ENCODE measurements at places on chromosomes 13 and 19.

GRCh38 chr19:44723952-44724319, 24.6 kb upstream of the BCL3 start:
- no peak for DNase-seq

GRCh38 chr13:97165502-97166425, 56.4 kb upstream of the MBNL2 start:
- no peak for DNase-seq

DNA sequence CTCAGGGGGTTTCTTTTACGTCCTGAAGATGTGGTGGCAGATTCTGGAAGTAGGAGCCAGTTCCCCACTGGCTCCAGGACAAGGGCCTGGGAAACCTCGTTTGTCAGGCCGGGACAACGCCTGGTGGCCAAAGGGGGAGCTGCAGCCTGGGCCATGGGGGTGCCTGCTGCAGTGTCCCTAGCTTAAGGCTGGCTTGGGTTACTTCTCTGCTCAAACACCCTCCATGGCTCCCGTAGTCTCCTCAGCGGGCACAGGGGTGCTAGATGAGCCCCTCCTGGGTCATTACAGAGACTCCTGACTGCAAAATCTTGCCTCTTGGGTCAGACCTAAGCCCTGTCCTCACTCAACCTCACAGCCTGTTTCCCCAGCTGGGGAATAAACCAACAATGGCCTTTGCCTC, 14.7 kb downstream of the CILP2 start:
- no peak for DNase-seq

DNA sequence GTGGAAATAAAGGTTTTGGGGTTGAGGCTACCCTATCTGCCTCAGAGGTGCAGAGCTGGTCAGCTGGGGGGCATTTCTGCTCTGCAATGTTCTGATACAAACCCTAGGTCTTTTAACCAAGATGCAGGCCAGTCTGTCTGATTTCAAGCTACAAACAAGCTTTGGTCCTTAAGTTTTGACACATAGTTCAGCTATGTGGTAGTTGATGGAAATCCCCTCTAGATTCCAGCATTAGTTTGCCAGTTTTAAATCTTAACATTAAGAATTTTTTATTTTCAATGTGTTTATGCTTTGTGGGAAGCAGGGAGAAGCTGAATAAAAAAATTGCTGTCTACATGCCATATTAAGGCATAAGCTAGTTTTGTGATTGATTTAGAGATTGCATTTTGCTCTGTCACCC, 225.7 kb downstream of the LMO7 start:
- DNase-seq = no peak

DNA sequence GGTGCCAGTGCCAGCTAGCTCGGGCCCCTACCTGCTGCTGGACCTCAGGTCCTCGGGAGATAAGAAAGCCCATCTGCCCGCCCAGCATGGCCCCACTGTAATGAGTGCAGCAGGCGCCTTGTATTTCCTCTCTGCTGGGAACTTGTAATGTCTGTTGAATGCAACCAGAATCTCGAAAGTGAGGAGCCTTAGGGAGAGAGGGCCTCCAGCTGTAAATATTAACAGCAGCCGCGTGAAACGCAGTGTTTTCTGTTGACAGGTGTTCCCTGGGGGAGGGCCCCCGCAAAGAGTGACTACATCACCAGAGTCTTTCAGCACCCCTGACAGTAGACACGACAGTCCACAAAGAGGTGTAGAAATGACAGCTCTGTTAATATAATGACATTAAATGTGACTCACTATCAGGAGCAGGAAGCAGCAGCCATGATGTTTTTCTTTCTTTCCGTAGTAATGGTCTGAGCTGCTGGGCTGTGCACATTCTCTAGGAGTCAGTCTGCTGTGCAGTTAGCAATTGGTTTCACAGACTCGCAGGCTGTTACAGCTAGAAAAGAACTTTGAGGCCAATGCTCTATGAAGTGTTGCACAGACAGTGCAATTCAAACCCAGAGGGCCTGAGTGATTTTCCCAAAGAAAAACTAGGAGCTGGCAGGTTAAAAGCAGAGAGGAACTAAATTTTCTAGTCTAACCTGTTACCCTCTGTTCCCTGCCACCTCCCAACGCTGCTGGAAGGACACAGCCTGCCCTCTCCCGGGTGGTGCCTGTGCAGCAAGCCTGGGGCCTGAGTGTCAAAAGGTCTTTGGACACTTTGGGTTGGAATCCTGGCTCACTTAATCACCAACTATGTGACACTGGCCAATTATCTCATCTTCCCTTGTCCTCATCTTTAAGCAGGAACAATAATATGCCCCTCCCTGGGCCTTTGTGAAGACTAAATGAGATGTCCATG, 58.6 kb upstream of the WASF3 start:
- DNase-seq = peak; percentile 22

DNA sequence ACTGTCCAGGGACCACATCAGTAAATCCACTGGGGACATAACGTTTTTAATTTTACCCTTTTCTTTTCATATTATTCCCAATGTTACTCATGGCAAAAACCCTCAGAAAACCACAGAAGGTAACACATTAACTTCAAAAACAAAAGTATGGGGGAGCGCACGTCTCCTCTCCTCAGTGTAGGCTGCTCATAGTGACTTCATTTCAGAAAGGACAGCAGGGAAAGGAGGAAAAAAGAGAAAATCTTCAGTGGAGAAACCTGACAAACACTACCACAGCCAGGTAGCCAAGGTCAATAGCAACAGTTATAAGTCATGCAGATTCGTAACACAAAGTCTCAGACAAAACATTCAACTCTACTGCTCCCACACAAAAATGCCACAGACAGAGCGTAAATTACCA, 21.4 kb downstream of the DZIP1 start:
- no peak for DNase-seq

- no peak for DNase-seq
Measured at GRCh38 chr19:11257846-11258380, 4.4 kb downstream of the DOCK6 start.

Measured in fibroblast of skin of left quadriceps (primary cell).